ENCODE measurements at places on chromosomes 5 and 9. TPM values are rescaled to one million over a fixed set of nuclear protein-coding genes. Genes with fewer than 3 reads are reported as not detected.

DNA sequence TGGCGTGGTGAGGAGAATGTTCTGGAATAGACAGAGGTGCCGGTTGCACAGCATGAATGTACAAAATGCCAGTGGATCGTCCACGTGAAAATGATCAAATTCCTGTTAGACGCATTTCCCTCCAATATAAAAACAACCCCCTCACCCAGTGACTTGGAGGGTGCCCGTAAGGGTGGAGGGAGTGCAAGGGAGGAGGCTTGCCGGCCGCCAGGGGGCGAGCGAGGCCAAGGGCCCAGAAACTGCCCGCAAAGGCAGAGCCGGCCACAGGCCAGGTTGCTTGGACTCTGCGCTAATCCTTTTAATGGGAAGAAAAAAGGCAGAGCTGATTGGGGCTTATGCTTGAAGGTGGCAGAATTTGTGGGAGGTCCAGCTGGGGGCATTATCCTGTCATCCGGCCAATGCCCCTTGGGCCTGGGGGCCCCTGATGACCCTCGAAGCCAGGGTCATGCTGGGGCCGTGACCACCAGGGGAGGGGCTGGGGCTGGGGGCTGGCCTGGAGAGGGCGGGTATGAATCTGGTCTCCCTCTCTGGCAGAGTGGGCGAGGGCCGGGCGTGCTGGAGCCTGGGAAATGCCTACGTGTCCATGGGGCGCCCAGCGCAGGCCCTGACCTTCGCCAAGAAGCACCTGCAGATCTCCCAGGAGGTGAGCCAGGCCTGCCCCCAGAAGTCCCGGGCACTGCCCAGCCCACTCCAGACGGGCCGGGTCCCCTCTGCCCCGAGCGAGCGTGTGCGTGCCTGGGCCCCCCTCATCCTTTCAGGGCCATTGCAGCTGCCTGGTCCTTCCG lies 12.0 kb downstream of the GPSM1 start:
- peak; percentile 52 for DNase-seq

DNA sequence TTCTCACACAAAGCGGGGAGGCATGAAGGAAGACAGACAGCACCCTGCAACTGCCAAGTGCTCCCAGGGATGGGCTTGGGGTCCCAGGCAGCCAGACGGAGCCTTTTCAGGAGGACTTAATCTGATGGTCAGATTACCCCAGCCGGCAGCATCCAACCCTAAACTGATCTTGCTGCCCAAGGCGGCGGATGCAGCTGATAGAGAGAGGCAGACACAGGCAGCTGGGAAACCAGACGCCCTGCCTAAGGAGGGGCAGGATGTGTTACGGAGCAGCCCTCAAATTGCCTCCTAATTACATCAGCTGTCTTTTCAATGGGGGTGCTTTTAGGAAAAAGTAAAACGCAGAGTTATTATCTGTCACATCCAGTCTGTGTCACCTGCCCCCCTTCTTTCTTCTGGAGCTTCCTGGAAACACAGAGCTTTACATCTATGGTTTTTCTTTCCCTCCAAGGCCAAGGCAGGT lies 190.9 kb upstream of the PANK3 start:
- DNase-seq: no peak

DNA sequence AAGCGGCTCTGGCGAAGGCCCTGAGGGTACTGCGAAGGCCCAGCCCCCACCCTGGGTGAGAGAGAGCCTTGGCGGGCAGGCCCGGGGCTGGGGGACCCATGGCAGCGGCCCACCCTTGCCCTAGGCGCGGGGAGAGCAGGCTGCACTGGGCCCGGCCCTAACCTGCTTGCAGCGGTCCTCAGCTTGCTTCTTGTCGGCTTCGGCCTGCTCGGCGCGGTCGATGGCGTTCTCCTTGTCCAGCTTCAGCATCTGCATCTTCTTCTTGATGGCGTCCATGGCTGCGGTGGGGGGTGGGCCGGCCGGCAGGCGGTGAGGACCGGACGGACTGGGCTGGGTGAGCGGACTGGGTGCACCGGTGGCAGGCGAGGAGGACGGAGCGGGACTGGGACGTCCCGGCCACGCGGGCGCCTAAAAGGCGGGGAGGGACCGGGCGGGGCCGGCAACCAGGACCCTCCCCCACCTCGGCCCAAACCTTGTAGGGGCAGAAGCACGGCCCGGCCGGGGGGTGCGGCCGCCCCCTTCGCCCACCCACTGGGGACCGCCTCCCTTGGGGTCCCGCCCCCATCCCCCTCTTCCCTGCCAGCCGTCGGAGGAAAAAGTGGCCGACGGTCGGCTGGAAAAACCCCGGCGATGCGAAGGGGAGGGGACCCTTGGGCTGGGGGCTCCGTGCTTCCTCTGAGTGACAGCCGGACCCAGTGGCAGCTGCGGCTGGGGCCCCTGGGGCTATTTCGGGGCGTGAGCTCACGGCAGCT lies at the start of gene TPM2:
TPM2 (minus strand) TSS at position 384 of the 752 bp plus-strand sequence; CDS start at position 276, 108 bp downstream.
- DNase-seq: no peak

GRCh38 chr5:17743580-17744435 lies 109.5 kb downstream of the TAF11L14 start:
- peak; percentile 43 for DNase-seq

DNA sequence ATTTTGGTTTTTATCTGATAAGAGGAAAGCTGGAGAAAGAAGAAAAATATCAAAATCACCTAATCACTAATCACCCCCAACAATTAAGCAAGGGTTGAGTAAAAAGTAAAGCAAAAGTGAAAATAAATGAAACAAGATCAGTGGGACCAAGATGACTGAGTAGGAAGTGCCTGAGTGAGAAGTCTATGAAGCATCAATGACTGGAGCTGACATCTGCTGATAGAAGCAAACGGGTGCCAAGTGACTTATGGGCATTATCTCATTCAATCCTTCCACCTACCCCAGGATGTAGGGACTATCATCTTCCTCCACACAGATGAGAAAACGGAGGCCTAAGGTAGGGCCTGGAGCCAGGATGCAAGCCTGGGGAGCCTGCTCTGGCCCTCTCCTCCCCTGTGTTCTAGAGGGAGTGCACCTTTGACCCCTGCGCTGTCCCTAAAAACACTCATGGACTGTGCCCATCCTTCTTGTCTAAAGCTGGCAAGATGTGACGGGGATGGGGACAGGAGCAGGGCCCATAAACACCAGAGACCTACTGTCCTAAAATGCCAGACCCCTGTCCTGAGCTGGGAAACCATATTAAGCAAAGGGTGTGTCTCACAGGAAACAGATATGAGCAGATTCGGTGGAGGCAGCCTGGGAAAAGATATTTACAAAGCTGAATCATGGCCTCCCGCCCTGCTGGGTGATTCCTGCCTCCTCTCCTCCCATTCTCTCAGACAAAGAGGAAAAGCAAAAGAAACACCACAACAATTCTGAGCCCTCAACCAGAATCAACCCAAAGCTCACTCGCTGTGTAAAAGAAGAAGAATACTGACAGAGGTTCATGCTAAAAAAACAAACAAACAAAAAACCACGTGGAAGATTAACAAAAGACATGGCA lies 116.0 kb downstream of the AUH start:
- peak; percentile 24 for DNase-seq

DNA sequence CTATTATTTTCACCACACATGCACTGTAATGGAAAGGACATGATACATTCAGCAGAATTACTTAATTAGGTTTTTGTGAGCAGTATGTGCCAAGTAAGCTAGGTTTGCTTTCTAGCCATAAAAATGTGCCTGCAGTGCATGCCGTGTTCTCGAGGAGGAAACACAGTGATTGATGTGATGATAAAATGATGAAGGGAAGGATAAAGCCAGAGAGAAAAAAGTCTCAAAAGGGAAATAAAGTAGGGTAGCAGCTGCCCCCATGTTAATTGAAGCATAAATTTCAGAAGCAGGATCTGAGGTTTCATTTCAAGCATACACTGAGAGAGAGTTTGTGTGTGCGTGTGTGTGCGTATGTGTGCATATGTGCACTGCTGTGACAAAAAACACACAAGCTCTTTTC lies 714.2 kb upstream of the C9orf72 start:
- no peak for DNase-seq

- DNase-seq: no peak
Measured at GRCh38 chr5:151675611-151676313, 11.0 kb downstream of the SPARC start.

- no peak for DNase-seq
Measured at GRCh38 chr9:113985968-113986585, 92.0 kb downstream of the AMBP start.

- DNase-seq: no peak
Measured at GRCh38 chr9:77848897-77849296, 182.7 kb downstream of the GNAQ start.

DNA sequence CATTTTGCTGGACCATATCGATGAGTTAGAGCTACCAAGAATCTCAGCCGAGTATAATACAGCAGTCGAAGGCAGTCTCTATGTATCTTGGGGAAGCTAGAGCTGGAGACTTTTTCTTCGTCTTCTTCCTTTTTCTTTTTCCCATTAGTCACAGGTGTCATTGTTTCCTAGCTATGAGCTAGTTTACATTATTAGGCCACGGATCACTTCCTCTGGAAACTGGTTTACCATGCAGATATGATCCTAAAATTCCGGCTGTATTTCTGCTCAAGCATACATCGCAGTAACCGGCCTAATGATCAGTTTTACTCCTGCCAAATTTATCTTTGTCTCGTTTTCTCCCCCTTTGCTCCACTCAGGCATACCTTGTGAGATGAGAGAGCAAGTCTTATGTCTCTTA lies 312.8 kb downstream of the ARHGAP26 start:
- no peak for DNase-seq

DNA sequence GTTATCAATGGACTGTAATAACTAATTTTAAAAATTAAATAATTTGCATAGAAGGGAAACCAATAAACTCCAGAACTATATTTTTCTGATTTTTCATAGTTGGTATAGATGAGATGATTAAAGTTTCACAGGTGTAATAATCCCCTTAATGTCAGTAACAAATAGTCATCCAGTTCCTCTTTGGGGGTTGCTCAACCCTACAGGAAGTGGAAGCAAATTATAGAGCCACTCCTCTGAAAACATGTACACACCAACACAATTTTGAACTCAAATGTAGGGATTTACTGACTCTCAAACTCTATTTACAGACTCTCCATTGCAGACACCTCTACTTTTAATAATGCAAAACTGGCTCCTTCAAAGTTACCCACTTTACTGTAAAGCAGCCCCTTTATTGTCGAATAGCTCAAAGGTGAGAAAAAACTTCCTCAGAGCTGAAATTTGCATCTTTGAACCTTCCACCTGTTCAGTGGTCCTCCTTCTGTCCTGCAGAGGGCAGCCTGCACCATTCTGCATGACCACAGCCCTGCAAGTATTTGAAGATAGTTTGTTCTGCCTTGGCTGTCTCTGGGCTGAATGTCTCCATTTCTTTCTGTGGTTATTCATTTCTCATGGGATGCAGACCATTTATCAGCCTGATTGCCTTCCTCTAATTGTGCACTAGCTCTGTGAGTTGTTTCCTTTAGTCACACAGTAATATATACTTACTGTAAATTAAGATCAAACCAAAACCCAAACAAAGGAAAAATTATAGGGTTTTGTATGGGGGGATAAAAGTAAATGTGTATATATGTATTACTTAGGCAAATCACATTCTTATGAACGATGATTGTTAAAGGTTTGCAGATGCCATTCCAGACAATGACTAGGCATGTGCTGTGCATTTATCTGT lies 383.2 kb upstream of the SGCD start:
- peak; percentile 43 for DNase-seq

- DNase-seq: no peak
Measured at GRCh38 chr5:54848581-54848980, 136.8 kb downstream of the ESM1 start.

DNA sequence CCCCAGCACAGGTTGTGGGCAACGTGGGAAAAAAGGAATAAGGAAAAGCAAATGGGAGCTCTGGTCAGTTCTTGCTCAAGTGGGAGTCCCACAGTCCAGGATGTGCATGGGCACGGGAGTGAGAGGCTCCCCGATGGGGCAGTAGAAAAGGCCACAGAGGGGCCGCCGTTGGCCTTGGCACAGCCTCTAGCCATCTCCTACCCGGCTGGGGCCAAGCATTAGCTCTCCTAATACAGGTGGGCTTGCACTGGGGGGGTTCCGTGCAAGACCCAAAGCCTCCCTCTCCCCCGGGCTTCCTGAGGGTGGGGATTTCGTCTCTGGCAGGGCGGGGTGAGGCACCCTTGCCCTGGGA lies 212.2 kb upstream of the MVB12B start:
- no peak for DNase-seq

- no peak for DNase-seq
Measured at GRCh38 chr9:76700916-76701315, 63.3 kb upstream of the PCA3 start.

GRCh38 chr9:31112491-31112890 lies 1272.0 kb upstream of the ACO1 start:
- DNase-seq: no peak

GRCh38 chr5:141664733-141665461 lies 13.7 kb upstream of the FCHSD1 start:
- peak; percentile 70 for DNase-seq

- peak; percentile 45 for DNase-seq
Measured at GRCh38 chr9:91734371-91734981, 215.6 kb downstream of the ROR2 start.

DNA sequence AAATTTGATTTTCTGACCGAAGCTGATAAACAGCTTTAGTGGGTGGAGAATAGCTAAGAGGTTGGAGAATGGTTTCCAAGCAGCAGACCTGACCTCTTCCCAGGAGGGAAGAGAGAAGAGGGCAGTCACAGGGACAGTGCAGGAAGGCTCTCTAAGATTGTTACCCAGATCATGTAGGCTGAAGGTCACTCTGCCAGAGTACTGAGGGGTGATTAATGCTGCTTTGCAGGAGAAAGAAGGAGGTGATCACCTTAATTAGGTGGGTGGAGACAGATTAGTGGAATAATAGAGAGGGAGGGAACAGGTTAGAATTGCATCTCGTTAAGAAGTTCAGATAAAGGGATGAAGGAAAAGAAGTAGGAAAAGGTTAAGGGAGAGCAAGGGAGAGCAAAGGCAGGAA lies 440.5 kb downstream of the BRINP1 start:
- DNase-seq: no peak

GRCh38 chr9:7073706-7074105 lies 315.9 kb downstream of the KDM4C start:
- DNase-seq: no peak

GRCh38 chr5:41277476-41278245 lies 64.3 kb upstream of the C6 start:
- DNase-seq: no peak

DNA sequence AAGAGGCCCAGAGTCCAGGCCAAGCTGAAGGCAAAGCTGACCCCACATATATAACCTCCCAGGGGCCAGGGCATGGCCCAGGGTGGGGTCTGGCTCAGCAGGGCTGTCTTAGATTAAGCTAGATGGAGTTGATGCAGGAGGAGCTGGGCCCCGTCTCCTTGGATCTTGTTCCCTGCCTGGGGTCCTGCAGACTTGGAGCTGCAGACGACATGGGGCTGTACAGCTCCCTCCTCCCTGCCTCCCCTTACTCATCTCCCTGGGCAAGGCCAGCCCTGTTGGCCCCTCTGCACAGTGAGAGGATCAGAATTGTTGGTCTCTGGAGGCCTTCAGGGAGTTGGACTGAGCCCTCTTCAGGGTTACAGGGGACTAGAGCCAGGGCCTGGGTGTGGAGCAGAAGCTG lies 134.9 kb downstream of the RGS3 start:
- no peak for DNase-seq

GRCh38 chr9:14298601-14299022 lies 15.3 kb downstream of the NFIB start:
- DNase-seq: no peak

FCN2 gene
- total RNA-seq: not detected

FAM240B gene
- total RNA-seq: not detected

PPP3R2 gene
- total RNA-seq: not detected

SPINK13 gene
- 2.8 TPM for total RNA-seq

ATP10B gene
- not detected for total RNA-seq

LCN2 gene
- not detected for total RNA-seq

C9orf43 gene
- 0.40 TPM for total RNA-seq

TAF1L gene
- total RNA-seq: not detected

LSM11 gene
- total RNA-seq: 4.9 TPM

RFX3 gene
- 4.4 TPM for total RNA-seq

ASPN gene
- total RNA-seq: not detected

All from NCI-H460 (cell line).